NCI-H2171 (cell line): ENCODE measurements at places on chromosomes 2 and 18.
A peak's percentile ranks its signal among the peaks of the same experiment; 100 is the strongest.

GRCh38 chr2:215728504-215729065 is 284.8 kb downstream of the MREG start:
- DNase-seq: no peak

GRCh38 chr2:219510512-219511135 is 3.7 kb upstream of the ASIC4 start:
- no peak for DNase-seq

- DNase-seq: no peak
Measured at GRCh38 chr2:180115269-180115668, 108.2 kb upstream of the CWC22 start.

DNA sequence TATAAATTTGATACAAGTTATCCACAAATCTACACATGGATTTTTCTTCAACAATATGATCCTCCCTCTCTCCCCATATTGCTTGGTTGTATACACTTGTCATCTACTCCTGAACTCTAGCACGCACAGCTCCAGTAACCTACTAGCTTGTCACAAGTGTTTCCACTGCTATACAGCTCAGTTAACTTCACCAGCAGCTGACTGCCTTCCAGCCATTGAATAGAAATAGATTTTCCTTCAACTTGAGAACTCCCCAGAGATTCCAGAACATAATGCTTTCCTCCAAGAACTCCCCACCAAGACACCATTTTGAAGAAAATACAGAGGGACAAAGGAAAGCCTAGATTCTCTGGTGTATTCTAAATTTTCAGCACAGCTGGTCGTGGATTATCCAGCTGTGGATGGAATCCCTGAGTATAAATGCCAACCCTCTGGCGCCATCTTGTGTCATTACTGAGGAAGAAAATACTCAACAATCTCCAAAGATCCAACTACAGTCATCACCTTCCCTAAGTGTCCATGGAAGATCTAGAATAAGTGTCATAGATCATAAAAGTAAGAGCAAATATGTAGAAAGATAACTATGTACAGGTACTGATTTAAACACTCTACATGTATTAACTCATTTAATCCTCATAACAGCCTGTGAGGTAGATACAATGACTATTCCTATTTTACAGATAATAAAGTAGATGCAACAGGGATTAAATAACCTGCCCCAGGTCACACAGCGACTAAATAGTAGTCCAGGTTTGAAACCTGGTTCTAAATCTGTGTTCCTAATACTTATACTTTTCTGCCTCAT is 156.7 kb downstream of the ARHGAP28 start:
- DNase-seq: peak; percentile 21

- DNase-seq: no peak
Measured at GRCh38 chr2:237413777-237414661, at the start of gene COL6A3. Gene COL6A3 (minus strand): TSS chr2:237414164. CDS start chr2:237396817, 17,347 bp downstream.

GRCh38 chr2:11729362-11730212 is 16.8 kb upstream of the LPIN1 start:
- no peak for DNase-seq

DNA sequence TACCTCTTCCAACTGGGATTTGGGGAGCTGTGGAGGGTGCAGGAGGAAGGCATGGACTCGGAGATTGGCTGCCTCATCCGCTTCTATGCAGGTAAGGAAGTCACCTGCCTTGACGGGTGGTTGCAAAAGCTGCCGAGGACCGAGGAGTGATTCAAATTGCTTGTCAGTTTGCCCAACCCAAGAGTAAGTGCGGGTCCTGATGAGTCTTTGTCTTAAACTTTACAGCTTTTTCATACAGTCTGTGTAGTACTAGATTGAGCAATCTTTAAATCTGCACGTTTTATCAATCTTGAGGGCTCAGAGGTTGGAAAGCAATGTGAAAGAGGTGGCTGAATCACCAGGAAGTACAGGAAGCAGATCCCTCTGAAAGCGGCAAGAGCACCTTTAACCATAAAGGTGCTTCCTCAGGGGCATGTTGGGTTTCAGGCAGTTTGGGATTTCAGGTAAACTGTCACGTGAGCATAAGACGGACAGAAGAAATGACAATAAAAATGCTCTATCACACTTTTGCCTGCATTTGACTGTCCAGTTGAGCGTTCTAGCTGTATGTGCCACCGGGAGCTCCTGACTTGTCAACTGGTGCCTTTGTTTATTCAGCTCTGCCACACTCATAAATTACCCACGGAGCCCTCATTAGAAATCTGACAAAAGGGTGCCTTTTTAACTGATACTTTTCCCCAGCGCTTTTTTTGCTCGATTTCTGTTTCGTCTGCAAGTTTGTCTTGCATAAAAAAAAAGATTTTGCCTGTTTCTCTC is 2.0 kb downstream of the PHLPP1 start:
- no peak for DNase-seq

DNA sequence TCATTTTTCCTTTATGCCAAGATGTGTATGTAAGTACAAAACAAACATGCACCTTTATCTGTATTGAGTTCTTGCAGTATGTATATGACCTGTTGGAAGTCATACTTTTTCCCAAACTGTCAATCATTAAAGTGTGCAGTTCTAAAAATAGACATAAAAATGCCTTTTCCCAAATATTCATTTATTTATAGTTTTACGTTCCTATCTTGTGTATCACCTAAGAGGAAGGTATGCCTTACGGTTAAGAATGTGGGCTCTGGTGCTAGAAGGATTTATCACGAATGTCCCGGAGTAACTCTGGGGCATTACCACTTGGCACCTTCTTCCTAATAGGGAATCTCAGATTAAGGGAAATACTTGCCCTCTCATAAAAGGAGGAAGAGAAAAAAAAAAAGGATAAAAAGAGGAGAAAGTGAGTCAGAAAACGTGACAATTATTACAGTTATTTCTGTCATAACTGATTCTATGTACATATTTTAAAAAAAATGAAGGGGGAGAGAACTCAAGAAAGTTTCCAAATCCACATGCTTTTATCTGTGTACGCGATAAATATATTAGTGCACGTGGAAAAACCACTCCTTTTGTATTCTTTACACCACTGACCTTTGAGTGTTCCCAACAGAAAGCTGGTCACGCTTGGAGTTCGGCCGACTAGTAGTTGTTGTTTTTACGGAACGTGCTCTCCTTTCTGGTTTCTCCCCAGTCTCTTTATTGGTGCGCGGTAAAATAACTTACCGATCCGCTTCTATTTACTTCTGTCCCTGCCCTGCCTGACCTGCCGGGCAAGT is 721 bp downstream of the MCEE start:
- no peak for DNase-seq

GRCh38 chr2:136075476-136075875 is 42.5 kb downstream of the CXCR4 start:
- no peak for DNase-seq

DNA sequence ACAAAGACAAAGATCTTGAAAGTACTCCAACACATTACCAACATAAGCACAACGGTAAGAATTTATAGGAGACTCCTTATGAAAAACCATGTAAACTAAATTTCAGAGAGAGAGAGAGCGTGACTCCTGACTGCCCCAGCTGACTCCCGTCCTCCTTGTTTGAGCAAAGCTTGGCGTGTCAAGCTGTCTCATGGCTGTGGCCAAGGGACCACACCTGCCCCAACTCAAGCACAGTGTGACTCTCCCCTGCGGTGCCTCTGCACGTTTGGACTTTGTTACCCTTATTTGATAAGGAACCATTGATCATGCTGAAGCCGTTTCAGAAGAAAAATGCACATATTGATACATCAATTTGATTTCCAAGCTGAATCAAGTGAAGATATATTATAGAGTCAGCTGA is 124.8 kb downstream of the COL6A3 start:
- no peak for DNase-seq

DNA sequence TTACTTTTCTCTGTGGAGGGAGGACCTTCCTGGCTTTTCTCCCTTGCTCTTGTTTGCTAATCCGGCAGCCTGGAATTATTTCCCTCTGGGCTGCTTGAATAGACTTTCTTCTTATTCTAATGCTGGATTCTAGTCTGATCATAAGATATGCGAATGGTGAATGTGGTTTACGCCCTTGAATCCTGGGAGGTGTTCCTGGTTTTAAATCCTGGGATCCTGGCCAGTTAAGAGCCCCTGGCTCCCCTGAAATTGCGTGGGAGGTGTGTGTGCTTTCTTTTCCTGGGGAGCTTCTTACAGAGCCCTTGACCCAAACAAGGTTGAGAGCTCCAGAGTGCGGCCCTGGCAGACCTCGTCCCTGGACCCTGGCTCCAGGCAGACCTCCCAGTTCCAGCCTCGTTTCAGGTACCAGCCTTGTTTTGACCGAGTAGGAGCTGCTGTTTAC is 2.8 kb downstream of the SH3BP4 start:
- DNase-seq: no peak

- DNase-seq: no peak
Measured at GRCh38 chr2:30266705-30267104, 35.4 kb downstream of the LBH start.

DNA sequence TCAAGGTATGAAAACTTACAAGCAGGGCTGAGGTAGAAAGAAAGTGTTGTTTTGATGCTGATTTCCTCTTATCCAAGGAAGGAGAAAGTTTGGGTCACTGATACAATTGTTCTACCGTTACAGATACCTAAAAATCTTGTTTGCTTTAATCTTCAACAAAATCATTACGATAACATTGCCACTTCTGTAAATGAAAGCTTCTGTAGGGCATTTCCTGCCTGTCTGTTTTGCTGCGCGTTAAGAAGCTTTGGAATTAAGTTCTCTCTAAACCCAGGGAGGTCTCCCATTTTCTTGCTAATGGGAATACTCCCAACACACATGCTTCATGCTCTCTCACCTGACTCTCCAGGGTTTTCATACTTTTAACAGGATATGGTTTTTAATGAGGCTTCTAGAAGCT is 258.5 kb downstream of the PTGR3 start:
- DNase-seq: no peak

DNA sequence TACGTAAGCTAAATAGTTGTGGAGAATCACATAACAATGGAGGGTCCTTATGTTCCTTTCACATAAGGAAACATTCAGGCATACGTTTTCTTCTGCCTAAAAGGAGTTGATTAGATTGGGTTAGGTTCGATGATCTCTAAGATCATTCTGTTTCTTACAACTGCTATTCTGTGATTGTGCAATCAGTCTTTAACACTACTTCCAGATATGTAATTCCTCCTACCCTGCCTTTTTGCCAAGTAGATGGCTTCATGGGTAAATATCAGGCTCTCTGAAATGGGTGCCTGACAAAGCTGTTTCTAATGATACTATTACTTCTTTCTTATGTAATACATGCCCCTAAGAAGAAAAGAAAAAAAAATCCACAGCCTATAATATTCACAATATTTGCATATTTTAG is 321.5 kb downstream of the XIRP2 start:
- no peak for DNase-seq

- DNase-seq: no peak
Measured at GRCh38 chr18:22800551-22800951, 132.6 kb upstream of the RBBP8 start.

GRCh38 chr2:233470011-233470687 is 96.4 kb downstream of the USP40 start:
- no peak for DNase-seq

GRCh38 chr2:1969701-1970015 is 225.3 kb upstream of the PXDN start:
- no peak for DNase-seq

- DNase-seq: no peak
Measured at GRCh38 chr2:236855866-236856847, 229.5 kb upstream of the COPS8 start.

GRCh38 chr2:218022131-218022850 is 19.5 kb upstream of the TNS1 start:
- DNase-seq: no peak

- DNase-seq: no peak
Measured at GRCh38 chr2:133952896-133953295, 301.0 kb upstream of the MGAT5 start.

DNA sequence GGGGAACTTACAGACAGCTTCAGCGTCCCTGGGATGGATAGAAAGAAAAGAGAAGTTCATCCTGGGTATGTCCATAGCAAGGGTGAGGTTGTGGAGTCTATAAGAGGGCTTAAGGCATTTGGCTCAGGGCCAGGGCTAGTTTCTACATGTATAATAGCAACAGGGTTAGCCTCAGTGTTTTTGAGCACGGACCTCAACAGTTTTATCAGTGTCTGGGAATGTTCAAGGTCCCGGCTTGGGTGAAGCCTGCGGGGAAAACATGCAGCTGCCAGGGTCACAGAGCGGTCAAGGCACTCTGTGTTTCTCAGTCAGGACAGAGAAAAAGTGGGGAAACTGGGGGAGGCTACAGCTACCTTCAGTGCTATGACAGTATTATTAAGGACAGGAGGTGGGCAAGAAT is 427.7 kb upstream of the HS6ST1 start:
- DNase-seq: no peak

- DNase-seq: no peak
Measured at GRCh38 chr18:60100778-60101177, 201.0 kb downstream of the PMAIP1 start.

GRCh38 chr2:5562426-5562825 is 129.8 kb upstream of the SOX11 start:
- DNase-seq: no peak

- no peak for DNase-seq
Measured at GRCh38 chr18:58175122-58175785, 131.2 kb downstream of the NEDD4L start.

GRCh38 chr2:173855661-173856060 is 109.5 kb downstream of the SP3 start:
- DNase-seq: no peak

DNA sequence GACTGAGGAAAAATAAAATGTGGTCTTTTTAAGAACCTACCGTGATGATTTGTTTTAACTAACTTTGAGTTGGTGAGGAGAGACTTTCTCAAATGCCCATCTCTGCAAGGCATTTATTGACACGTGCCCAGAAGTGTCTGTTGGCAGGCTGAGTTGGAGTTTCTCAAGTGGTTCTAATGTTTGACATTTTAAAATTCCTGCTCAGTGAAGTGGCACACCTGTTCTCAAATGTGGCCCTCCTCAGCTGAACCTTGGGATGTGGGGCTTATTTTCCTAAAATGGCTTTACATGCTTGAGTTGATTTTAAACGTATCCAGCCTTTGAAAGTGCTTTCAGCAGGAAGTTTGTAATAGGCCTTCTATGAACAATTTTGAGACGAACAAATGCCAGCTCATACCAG is 876 bp upstream of the CAVIN2 start:
- no peak for DNase-seq

DNA sequence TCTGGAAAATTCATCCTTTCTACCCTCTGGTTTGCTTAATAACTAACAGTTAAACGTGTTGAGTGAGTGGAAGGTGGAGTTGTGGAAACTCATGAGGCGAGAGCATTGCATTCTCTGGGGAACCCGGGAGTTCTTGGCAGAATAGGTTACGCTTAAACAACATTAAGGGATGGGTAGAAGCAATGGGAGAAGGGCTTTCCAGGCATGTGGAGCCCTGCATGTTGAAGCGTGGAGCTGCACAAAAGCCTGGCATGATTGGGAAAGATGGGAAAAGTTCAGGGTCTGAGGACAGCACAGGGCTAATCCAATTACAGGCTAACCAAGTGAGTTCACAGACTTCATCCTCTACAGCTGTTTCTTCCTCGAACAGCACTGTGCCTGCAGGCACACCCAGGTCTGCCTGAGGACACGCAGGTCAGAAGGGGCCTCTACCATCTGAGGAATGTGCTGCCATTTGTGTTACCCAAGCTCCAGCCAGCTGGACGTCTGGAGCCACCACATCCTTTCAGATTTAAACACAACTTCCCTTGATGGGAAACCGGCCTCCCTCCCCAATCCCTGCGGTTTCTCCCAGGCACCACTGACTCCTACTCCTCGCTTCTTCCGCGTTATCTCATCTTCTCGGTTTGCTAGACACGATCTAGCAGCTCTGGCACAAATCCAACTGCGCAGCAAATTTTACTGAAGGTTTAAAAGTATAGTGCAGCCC is 164.2 kb downstream of the ANTXR1 start:
- DNase-seq: no peak
